ENCODE measurements at places on chromosomes 13 and 19.

GRCh38 chr19:46828484-46828883 is 22.2 kb downstream of the AP2S1 start:
- DNase-seq = no peak

DNA sequence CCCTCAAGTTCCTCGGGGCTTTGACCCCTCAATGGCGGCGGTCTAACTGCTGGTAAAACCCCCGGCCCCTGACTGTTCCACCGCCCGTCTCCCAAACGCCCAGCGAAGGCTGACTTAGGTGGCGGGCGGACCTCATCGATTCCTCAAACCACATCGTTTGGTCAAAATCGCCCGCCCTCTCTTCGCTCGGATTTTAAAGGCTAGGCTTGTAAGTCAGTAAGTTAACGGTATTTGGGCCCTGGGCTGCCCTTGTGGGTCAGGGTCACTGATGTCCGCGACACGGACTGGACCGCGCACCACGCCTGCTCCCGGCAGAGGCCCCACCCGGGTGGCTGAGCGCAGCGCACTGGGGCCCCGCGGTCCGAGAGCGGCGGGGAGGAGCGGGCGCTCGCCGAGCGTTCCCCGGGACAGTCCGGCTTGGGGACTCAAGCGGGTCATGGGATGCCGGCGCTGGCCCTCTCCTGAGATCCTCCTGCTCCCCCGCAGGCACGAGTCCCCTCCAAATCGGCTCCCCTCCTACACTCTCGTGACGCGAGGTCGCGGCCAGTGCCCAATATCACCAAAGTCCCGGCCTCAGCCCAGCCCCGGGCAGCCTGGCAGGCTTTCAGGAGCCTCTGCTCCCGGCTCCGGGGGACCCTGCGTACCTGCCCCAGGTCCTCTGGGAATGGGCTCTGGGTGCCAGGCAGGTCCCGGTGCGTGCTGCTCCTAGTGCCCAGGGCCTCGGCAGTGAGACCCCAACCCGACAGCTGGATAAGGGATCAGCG is 1.0 kb downstream of the FLT1 start:
- DNase-seq = no peak

- no peak for DNase-seq
These were observed 311.3 kb downstream of the DLEU7 start for GRCh38 chr13:50531917-50532899.

GRCh38 chr19:3135961-3136683 is at the start of gene GNA15:
TSS of gene GNA15 (plus strand) at chr19:3136033. CDS start at chr19:3136451, 418 bp downstream.
- no peak for DNase-seq

GRCh38 chr13:54029720-54030119 is 1001.1 kb downstream of the OLFM4 start:
- DNase-seq = no peak

DNA sequence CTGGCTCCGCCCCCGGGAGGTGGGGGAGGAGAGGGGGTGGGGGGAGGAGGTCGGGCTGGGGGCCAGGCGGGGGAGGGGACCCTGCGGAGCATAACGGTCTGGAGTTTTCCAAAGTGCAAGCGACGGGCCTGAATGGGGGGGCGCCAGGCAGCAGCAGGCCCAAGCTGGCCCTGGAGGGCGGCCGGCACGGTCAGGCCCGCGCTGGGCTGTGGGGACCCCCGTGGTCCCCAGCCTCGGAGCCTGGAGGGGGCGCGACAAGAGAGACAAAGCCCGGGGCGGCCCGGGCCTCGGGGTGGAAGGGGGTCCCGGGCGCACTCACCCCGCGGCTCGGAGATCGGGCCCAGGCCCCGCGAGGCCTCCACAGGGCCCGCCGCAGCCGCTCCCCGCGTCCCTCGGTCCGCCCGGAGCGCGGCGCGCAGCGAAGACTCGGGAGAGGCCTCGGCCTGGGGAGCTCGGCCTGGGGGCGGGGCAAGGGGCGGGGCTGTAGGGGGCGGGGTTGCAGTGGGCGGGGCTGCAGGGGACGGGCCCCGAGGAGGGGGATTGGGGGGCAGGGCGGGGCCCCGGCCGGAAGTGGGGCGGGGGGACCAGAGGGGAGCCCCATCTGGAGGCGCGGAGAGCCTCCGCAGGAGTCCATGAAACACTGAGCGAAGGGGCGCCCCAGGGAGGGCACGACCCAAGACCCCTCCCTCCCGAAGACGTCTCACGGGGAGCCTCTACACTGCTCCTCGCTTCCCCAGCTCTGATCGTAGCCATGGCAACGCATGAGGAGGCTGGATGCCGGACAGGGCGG is 47.6 kb downstream of the PTPRS start:
- peak; percentile 20 for DNase-seq

DNA sequence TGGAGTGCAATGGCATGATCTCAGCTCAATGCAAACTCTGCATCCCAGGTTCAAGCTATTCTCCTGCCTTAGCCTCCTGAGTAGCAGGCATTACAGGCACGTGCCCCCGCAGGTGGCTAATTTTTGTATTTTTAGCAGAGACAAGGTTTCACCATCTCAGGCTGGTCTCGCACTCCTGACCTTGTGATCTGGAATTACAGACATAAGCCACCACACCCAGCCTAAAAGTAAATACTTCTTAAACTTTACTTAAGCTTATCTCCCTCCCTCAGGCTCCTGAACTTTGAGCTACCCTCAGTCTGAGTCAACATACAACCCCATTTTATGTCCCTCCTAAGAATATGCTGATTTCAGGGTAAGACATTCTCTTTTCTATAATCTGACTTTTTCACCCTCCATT is 66.1 kb downstream of the ZNF486 start:
- DNase-seq = no peak

DNA sequence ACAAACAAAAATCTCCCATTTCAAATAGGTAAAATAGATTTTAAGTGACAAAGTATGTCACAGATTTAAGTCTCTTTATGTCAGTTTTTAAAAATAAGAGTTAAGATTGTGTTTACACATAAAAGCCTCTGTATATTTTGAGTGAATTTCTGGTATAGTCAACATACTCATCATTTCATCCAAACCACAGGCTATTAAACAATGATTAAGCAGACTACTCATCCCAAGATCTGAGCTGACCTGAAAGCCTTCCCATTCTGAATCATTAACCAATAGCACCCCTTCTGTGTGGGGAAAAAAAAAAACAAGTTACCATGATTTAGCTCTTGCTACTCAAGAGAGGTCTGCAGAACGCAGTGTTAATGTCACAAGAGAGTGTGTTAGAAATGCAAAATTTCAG is 284.4 kb upstream of the NBEA start:
- DNase-seq = no peak

GRCh38 chr13:44768775-44769581 is 192.8 kb upstream of the TSC22D1 start:
- DNase-seq = no peak

GRCh38 chr13:102038787-102039186 is 363.1 kb downstream of the FGF14 start:
- no peak for DNase-seq

All from activated naive CD8-positive, alpha-beta T cell treated with anti-CD3 and anti-CD28 coated beads, Interleukin-2, amount 50 U/mL, for 16 hours (primary cell).